ENCODE measurements at places on chromosomes 1 and 21.

DNA sequence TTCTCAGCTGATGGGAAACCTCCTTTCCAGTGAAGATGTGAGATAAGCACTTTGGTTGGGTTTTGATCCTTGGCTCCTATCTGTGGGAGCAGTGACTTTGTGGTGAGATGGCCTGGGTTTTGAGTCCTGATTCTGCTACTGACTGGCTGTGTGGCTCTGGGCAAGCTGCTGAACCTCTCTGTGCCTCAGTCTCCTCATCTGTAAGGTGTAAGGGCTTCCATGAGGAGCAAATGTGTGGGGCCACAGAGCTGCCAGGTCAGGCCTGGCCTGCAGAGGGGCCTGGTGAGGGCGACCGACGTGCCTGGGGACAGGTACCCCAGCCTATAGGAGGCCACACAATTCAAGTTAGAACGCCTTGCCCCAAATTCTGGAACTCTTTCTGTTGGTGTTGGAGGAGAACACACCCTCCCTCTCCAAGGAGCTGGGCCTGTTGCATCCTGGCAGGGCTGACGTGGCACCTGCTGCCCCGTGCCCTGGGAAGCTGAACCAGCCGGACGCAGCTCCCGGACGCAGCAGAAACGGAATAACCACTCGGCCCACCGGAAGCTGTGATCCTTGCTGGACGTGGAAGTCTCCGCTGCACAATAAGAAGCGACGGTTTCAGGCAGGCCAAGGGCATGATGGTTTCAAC is 62.7 kb downstream of the AGPAT3 start:
- DNase-seq: no peak

GRCh38 chr1:25111706-25112105 is 120.6 kb downstream of the SYF2 start:
- no peak for DNase-seq

GRCh38 chr21:34986561-34987500 is 62.3 kb downstream of the RUNX1 start:
- DNase-seq: peak; percentile 27

- DNase-seq: no peak
Observed at GRCh38 chr1:178051071-178051470, 42.8 kb upstream of the RASAL2 start.

- no peak for DNase-seq
Observed at GRCh38 chr1:115277276-115277675, 60.8 kb downstream of the NGF start.

- DNase-seq: no peak
Observed at GRCh38 chr1:89610457-89611011, 22.4 kb upstream of the LRRC8C start.

DNA sequence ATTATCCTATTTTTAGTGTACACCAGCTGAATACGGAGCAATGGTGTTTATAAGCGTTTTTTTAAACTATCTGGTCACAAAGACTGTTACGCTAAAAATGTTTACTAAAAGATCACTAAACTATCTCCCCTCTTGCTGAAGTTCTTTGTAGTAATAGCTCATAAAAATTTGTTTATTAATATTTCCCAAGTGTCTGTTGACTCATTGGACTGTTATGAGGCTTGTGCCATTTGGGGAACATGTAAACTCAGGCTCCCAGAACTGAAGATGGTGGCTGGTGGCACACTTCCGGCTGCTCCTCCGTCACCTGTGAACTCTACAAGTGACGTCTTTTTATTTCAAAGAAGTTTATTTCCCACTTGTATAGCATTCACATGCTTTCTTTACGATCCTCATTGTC is 46.3 kb downstream of the AIDA start:
- no peak for DNase-seq

GRCh38 chr1:97820470-97821188 is 100.2 kb downstream of the DPYD start:
- no peak for DNase-seq

DNA sequence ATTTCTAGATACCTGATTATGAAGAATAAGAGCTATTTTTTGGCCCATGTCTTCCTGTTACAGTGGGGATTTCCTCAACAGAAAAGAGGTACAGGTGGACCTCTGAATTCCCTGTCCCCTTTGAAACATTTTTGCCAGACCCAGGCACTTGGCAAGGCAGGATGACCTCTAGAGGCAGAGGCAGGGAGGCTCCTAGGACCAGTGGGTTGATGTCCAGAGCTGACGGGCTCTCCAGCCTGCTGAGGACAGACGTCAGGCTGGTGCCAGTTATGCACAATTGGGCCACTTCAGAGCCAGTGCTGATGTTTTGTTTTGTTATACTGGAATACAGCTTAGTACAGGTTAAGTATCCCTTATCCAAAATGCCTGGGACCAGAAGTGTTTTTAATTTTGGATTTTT is 18.5 kb upstream of the A3GALT2 start:
- DNase-seq: no peak

GRCh38 chr1:227894831-227895451 is 52.8 kb downstream of the WNT9A start:
- DNase-seq: no peak

DNA sequence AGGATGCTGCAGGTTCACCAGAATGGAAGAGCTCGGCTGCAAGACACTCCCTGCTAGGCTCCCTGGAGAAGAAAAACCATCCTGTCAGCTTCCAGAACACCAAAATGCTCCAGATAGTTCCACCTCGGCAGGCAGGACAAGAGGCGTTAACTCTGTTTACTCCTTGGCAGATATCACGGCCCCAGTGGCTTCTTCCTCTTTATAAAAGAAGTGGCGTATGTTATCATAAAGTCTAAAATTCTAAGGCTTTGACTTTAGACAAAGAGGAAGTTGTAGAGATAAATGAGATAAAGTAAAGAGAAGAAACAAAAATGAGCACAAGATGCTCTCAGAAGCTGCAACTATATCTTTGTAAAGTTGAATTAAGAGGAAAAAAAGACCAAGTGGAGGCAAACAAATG is 24.3 kb upstream of the MTF1 start:
- DNase-seq: no peak

DNA sequence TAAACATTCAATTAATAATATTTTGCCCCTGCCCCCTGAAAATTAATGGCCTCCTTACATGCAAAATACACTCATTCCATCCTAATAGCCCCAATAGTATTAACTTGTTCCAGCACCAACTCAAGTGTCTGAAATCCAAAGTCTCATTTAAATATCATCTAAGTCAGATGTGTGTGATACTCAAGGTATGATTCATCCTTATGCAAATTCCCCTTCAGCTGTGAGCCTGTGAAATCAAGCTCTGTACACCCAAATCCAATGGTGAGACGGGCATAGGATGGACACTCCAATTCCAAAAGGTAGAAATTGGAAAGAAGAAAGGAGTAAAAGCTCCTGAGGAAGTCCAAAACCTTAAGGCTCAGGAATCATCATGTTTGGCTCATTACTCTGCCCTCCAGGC is 83.5 kb downstream of the HHAT start:
- no peak for DNase-seq

GRCh38 chr1:69233463-69233862 is 334.3 kb upstream of the LRRC7 start:
- DNase-seq: no peak

GRCh38 chr1:62962014-62962812 is 178.3 kb downstream of the ATG4C start:
- no peak for DNase-seq

- DNase-seq: peak; percentile 9
Observed at GRCh38 chr1:36650200-36651065, 167.7 kb upstream of the CSF3R start.

GRCh38 chr1:245181158-245181517 is 26.4 kb downstream of the KIF26B start:
- DNase-seq: no peak

GRCh38 chr1:89866568-89866967 is 45.7 kb downstream of the LRRC8D start:
- no peak for DNase-seq

GRCh38 chr21:39313042-39313570 is 326 bp downstream of the BRWD1 start:
- peak; percentile 10 for DNase-seq

DNA sequence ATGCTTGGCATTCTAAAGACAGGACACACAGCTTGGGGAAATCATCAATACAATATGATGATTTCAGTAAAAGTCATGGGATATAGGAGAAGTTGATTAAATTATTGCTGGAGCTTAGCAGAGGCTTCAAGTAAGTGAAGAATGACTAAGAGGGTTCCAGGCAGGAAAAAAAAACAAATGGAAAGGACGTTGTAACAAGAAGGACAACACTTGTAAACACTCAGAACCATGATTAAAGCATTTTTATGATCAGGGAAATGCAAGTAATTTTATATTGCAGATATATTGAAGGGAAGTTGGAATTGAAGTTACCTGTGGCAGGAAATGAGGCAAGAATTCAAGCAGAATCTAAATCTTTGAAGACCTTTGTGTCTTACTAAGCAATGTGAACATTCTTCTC is 602.7 kb upstream of the NEGR1 start:
- DNase-seq: no peak

GRCh38 chr1:183353597-183353996 is 64.6 kb downstream of the NMNAT2 start:
- no peak for DNase-seq

DNA sequence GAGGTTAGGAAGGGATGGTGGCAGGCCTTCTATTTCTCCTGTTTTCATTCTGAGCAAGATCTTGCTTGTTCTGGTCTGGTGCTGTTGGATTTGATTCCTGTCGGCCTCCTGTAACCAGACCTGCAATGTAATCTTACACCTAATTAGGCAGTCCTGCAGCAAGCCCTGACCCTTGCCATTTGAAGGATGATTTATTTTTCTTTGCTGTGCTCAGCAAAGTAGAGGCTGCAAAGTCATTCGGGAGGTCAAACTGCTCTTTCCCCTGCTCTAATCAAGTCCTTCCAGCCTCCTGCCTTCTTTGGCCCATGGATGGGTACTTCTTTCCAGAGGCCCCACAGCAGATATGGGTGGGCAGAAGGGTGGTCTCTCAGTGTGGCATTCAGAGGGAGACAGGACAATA is 417.7 kb upstream of the USP24 start:
- no peak for DNase-seq

GRCh38 chr1:206782448-206782847 is 10.2 kb upstream of the IL10 start:
- no peak for DNase-seq

GRCh38 chr1:6131561-6131960 is 48.6 kb downstream of the CHD5 start:
- no peak for DNase-seq

DNA sequence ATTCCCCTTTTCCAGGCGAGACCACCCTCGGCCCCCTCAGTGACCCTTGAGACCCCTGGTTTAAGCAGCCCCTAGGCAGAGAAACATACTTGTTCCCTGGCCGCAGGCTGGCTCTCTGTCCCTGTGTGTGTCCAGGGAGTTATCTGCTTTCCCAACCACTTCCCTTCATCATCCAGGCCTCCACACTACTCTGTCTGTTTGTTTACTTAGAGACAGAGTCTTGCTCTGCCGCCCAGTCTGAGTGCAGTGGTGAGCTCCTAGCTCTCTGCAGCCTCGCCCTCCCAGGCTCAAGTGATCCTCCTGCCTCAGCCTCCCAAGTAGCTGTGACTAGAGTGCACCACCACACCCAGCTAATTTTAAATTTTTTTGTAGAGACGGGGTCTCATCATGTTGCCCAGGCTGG is 5.8 kb upstream of the VWA1 start:
- no peak for DNase-seq

- DNase-seq: no peak
Observed at GRCh38 chr21:45894906-45895777, 86.4 kb upstream of the COL6A1 start.

DNA sequence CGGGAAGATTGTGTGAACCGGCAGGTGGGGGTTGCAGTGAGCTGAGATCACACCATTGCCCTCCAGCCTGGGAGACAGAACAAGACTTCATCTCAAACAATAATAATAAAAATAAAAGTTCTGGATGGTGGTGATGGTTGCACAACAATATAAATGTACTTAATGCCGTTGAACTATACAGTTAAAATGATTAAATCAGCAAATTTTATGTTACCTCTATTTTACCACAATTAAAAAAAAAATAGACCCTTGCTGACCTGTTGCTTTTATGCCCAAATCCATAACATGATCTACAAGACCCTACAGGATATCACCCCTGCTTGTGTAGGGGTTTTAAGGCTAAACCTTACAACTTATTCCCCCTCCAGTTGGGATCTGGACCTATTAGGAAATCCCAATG is 11.8 kb upstream of the PDIK1L start:
- DNase-seq: no peak

- DNase-seq: no peak
Observed at GRCh38 chr1:23720256-23720995, 22.8 kb upstream of the ELOA start.

Measured in stimulated activated CD4-positive, alpha-beta T cell treated with anti-CD3 and anti-CD28 coated beads, Interleukin-1b, Interleukin-23, amount 100 ng/mL, for 1 hour (primary cell).